ENCODE measurements at places on chromosomes 2 and 18. TPM values are rescaled to one million over a fixed set of nuclear protein-coding genes. Genes with fewer than 3 reads are reported as not detected.
A peak's percentile ranks its signal among the peaks of the same experiment; 100 is the strongest.

DNA sequence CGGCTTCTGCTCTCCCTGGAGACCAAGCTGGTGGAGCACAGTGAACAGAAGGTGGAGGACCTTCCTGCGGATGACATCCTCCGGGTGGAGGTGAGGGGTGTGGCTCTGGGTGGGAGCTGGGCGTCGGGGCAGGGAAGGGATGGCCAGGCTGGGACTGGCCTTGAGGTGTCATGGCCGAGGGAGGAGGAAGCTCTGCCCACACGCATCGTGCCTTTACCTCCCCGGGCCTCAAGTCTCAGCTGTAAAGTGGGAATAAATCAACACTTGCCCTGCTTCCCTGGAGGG, 98.2 kb downstream of the DYSF start:
- DNase-seq: no peak

- DNase-seq: peak; percentile 70
These were observed 714 bp downstream of the RPIA start for GRCh38 chr2:88692187-88692586.

The MALL gene
- total RNA-seq: 5.2 TPM

- DNase-seq: no peak
These were observed 73.6 kb downstream of the AOX1 start for GRCh38 chr2:200659410-200659809.

The MAP2 gene
- 1.8 TPM for total RNA-seq

The POLE4 gene
- total RNA-seq: 37.1 TPM

DNA sequence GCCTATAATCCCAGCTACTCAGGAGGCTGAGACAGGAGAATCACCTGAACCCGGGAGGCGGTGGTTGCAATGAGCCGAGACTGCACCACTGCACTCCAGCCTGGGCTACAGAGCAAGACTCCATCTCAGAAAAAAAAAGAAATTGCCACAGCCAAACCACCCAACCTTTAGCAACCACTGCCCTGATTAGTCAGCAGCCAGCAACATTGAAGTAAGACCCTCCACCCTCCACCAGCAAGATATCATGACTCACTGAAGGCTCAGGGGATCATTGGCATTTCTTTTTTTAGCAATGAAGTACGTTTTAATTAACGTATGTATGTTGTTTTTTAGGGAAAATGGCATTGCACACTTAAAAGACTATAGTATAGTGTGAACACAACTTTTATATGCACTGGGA, 349.1 kb upstream of the ACVR2A start:
- no peak for DNase-seq

DNA sequence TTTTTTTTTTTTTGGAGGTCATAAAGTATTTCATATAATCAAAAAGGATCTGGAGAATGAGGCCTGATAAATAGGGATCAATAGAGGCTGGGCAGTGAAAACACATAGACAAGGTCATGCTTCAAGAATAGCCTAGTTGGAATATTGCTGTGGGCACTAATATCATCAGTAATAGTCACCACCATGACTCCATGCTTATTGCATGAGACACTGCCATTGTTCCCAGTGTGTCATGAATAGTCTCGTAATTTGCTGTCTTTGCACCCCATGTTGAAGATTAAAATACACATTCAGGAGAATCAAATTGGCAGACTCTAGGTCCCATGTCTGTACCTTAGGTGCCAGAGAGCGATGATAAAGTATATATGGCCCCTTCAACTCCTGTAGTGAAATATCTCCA, 10.3 kb downstream of the ASXL3 start:
- no peak for DNase-seq

- DNase-seq: no peak
These were observed 99.9 kb downstream of the USP34 start for GRCh38 chr2:61371027-61371426.

GRCh38 chr2:212050871-212051270, 487.7 kb downstream of the ERBB4 start:
- DNase-seq: no peak

DNA sequence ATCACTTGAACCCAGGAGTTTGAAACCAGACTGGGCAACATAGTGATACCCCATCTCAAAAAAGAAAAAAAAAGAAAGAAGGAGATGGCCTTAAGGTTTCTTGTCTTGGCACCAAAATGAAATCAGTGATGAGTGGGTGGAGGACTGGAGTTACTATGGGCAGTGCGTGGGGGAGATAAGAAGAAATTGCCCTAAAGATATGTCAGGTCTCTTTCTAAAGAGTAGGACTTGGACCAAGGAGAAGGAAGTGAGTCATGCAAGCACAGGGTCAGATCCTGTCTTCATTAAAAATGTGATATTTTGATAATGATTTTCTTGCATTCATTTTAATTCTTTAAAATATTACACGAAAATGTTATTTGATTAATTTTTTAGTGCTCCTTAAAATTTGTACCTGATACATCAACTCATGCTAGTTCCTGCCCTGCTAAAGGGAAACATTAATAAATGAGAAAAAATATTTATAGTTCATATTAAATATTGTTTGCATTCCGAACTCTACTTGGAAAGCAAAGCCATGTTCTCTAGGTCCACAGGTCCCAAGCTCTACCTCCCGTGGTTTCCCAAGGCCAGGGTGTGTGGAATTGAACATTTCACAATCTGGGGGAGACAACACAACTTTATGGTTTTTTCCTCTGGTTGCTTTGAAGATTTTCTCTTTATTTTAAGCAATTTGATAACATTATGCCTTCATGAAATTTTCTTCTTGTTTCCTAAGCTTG, 62.6 kb upstream of the CTLA4 start:
- no peak for DNase-seq

DNA sequence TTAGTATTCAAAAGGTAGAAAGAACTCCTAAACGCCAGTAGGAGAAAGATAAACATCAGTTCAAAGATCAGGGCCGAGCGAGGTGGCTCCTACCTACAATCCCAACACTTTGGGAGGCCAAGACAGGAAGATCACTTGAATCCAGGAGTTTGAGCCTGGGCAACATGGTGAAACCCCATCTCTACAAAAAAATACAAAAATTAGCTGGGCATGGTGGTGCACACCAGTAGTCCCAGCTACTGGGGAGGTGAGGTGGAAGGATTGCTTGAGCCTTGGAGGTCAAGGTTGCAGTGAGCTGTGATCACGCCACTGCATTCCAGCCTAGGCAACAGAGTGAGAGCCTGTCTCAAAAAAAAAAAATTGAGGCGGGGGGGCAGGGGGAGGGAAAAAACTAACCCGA, 40.6 kb downstream of the MBOAT2 start:
- DNase-seq: no peak

GRCh38 chr18:67924656-67925055, 408.1 kb upstream of the DSEL start:
- DNase-seq: no peak

GRCh38 chr2:215283221-215283620, 28.6 kb upstream of the ATIC start:
- no peak for DNase-seq

GRCh38 chr2:205905576-205905975, 180.4 kb downstream of the INO80D start:
- no peak for DNase-seq

The TCF7L1 gene
- 73.3 TPM for total RNA-seq

GRCh38 chr2:96928277-96928781, 58.1 kb downstream of the FAM178B start:
- no peak for DNase-seq

The IL36G gene
- total RNA-seq: not detected

The TIMM21 gene
- 28.8 TPM for total RNA-seq

DNA sequence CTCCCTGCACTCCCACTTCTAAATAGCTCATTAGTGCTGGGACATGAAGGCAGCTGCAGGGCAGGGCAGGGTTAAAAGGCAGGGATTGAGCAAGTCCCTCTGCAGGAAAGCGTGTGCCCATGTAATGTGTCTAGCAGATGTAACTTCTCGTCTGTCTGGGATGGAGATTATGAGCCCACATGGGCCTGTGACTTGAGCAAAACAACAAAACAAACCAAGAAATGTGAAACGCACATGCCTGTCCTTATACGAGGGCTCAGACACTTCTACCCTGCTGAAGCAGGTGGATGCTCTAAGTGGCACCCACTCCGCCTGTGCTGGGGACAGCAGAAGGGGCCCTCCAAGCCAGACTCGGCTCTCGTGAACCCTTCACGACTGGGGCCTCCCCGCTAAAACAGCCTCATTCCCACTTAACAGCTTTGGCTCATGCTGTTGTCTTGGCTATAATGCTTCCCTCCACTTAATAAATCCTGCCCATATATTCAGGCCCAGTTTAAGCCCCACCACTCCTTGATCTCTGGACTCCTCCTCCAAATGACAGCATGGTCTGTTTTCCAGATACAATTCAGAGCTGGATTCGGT, 40.9 kb downstream of the TMEM247 start:
- DNase-seq: no peak

- DNase-seq: no peak
These were observed 189.7 kb downstream of the LRRTM1 start for GRCh38 chr2:80114812-80115211.

DNA sequence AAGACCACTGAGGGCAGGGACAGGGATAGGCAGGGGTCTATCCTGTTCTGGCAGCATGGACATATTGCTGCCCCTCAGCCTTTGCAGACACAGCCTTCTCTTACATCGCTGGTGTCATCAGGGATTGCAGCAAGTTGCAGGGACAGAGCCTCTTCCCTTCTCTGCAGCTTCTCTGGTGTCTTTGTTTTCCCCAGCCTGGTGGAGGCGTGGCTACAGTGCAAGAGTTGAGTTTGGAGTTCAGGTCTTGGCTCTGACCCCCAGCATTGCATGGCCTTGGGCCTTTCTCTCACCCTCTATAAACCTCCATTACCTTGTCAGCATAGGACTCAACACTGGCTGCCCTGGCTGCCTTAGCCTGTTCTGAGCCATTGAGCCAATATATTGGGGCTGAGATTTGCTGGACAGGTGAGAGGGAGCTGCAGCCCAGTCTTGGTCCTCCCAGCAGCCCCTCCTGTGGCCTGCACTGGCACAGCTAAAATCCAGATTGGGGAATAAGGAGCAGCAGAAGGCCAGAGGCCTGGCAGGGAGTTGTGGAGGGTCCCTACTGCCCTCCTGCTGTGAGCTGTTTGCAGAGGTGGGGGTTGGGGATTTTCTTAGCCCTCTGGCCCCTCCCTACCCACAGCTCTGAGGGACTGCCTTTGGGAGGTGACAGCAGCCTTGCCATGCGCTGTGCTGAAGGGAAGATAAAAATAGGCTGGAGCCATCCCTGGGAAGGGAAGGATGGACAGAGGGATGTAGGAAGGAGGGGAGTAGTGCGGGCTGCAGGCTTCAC, 22.8 kb downstream of the EHD3 start:
- DNase-seq: peak; percentile 78

DNA sequence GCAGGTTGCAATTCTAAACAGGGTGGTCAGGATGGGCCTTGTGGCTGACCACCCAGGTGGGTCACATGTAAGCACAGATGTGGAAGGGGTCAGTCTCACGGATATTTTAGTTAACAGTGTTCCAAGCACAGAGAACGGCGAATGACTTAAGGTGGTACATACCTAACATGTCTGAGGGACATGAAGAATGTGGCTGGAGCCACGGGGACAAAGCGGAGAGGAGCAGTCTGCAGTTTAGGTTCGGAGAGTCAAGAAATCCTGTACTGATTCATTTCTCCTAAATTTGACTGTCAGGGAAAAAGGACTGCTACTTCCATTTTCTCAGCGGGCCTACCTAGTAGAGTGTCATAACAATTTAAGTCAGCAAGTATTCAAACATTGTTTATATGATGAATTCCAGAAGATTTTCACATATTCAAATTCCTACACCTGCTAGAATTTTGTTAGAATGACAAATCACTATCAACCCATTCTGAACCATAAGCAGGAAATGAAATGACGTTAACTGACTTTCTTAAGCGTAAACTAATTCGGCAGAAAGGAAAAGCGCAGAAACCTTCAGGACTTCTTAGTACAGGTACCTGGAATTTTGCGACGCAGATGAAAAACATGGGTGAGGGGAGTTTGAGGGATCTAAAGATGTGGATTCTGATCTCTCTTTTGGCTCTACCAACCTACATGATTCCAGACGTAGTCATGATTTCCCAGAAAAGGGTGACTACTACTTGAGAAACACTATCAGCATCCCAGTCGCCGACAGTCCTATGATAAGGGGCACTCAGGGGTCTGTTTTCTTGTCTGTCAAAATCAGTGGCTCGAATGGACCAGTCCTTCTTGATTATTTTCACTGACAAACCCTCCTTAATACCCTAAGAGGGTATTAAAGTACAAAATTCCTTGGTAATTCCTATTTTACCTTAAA, 41.3 kb downstream of the PTPN2 start:
- DNase-seq: peak; percentile 53

- DNase-seq: no peak
These were observed 25.6 kb downstream of the CYTIP start for GRCh38 chr2:157418239-157418641.

Measured in endodermal cell (in vitro differentiated cells).